Putamen (tissue), 1 donor: ENCODE measurements at places on chromosomes 4 and X.

DNA sequence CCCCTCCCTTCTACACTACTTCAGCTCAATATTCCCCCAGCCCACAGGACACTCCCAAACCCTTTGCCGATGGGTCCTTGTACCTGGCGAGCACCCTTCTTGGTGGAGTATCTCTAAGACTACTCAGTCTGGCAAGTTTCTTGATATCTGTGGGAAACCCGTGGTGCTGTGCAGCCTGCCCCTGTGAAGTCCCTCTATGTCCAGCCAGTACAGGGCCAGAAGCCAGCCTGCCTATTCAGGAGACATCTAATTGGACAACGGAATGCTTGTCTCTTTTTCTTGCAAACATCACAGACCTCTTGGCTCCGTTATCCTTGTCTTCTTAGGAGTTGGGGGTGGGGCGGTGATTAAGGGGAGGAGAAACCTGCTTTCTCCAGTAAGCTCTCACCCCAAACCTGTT lies 3.7 kb upstream of the IGFBP7 start:
- DNase-seq, result no peak

DNA sequence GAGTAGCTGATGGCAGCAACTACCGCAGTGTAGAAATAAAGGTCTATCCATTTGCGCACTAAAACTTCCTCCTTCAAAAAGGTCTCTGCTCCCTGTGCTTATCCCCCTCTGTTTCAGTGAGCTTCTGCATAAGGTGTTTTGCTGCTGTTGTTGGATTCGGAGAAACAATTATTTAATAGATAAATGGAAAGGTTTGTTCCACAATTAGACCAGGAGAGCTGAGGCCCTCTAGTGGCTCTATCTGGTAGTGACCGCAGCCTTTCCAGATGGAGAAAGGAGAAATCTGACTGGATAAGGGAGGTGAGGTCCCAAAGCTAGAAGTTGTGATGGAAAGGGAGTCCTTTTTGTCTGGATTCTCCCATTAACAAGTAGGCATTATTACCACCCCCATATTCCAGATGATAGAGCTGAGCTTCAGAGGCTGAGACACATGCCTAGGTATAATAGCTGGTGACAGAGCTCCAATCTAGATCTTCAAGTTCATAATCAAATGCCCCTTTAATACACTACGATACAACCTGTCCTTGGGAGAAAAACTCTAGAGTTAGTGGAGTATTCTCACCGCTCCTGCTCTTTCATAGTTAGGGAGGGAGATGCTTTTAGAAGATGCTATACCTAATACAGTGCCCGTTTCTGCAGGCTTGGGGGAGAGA lies 5.1 kb upstream of the GABRQ start:
- DNase-seq, result no peak

- DNase-seq, result no peak
These were observed 39.3 kb downstream of the GASK1B start for GRCh38 chr4:158133551-158133950.

GRCh38 chrX:63761639-63762038 lies 23.4 kb downstream of the ARHGEF9 start:
- DNase-seq, result no peak

- no peak for DNase-seq
These were observed 33.3 kb downstream of the HMGN5 start for GRCh38 chrX:81168391-81168790.
